ENCODE measurements at places on chromosomes 2 and 18. TPM values are rescaled to one million over a fixed set of nuclear protein-coding genes. Genes with fewer than 3 reads are reported as not detected.

Gene SPP2
- not detected for total RNA-seq

Gene ICOS
- not detected for total RNA-seq

Gene ST3GAL5
- total RNA-seq = 11.6 TPM

Gene EPAS1
- total RNA-seq = 69.8 TPM

Gene VWA3B
- total RNA-seq = not detected

Gene FBXO41
- total RNA-seq = 0.56 TPM

Gene FAM237A
- total RNA-seq = not detected

Gene MC2R
- total RNA-seq = not detected

Gene BBS5
- total RNA-seq = 3.2 TPM

Gene MEP1B
- not detected for total RNA-seq

Gene CRACDL
- total RNA-seq = 9.7 TPM

Gene MYL1
- total RNA-seq = not detected

Gene ACADL
- not detected for total RNA-seq

Gene G6PC2
- not detected for total RNA-seq

Gene GPBAR1
- total RNA-seq = 0.07 TPM

Gene REG3G
- not detected for total RNA-seq

Gene OR6B2
- not detected for total RNA-seq

Gene ROCK1
- 37.4 TPM for total RNA-seq

Gene LBH
- total RNA-seq = 3.4 TPM

Gene RAB27B
- 0.13 TPM for total RNA-seq

Gene AQP12B
- not detected for total RNA-seq

Gene KLHL30
- not detected for total RNA-seq

Gene SSB
- 115 TPM for total RNA-seq

Gene HOXD3
- total RNA-seq = not detected

Gene MEIS1
- total RNA-seq = 24.1 TPM

Gene SERPINB4
- not detected for total RNA-seq

Gene KHK
- 2.1 TPM for total RNA-seq

Gene RPL37A
- 1,393 TPM for total RNA-seq

Gene WDFY1
- 154 TPM for total RNA-seq

Gene FN1
- 3,105 TPM for total RNA-seq

Gene EGR4
- total RNA-seq = not detected

Gene RRM2
- total RNA-seq = 58.2 TPM

Gene GULP1
- 32.2 TPM for total RNA-seq

Gene UGT1A9
- total RNA-seq = not detected

Gene VRK2
- total RNA-seq = 34.9 TPM

Gene NETO1
- total RNA-seq = not detected

Gene TUBB8B
- not detected for total RNA-seq

Gene ACOXL
- under 0.01 TPM for total RNA-seq

Gene TPGS2
- 201 TPM for total RNA-seq

Gene CD302
- 11.6 TPM for total RNA-seq

Gene DNER
- 0.07 TPM for total RNA-seq

Gene POTEC
- total RNA-seq = not detected

Gene PROKR1
- total RNA-seq = not detected

Gene SCTR
- not detected for total RNA-seq

Gene RAB6C
- total RNA-seq = not detected

Gene GPR17
- total RNA-seq = not detected

Gene L3MBTL4
- total RNA-seq = 0.04 TPM

Gene ID2
- total RNA-seq = 10.1 TPM

Gene KIF1A
- total RNA-seq = 0.07 TPM

Gene CEBPZOS
- 11.1 TPM for total RNA-seq

Gene MYO7B
- 1.5 TPM for total RNA-seq

Gene INPP1
- 15.4 TPM for total RNA-seq

Gene CFC1
- not detected for total RNA-seq

Gene PFN4
- 0.14 TPM for total RNA-seq

Data from pulmonary artery endothelial cell (primary cell).